ENCODE measurements at places on chromosomes 5 and 9.

DNA sequence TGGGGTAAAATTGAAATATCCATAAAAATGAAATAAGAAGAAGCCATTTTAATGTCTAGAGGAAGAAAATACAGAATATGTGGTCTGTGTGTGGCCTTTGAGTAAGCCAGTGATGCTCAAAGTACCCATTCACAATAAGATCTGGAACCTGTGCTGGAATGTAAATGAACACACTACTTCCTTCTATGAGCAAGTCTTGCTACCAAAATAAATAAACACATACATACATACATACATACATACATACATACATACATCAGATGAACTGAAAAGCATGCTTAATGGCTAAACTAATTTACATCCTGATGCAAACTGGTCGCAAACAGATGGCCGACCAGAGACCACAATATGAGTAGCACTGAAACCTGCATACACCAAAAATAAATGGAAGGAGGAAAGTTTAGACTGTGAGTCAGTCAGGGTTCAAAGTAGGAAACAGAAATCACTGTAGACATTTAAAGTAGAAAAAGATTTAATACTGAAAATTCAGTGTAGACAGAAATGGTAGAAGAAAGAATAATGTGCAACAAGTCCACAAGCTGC lies 317.6 kb downstream of the CAAP1 start:
- no peak for DNase-seq

DNA sequence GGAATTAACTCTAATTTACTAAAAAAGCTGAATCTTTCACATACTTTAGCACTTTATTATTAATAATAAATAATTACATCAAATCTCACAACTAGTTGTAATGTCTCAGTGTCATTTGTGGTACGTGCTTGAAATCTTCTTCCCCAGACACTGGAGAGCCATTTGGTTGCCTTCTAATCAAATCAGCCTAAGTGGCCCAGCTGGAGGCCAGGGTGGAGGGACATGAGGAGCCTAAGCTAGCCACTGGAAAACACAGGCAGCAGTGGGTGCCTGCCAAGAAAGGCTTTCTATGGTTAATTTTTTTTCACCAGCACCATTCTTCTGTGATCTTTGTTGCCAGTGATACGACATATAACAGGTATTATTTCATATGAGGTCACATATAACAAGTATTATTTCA lies 117.0 kb downstream of the ERCC6L2 start:
- no peak for DNase-seq

- DNase-seq = no peak
These were observed 39.7 kb downstream of the TLE1 start for GRCh38 chr9:81649475-81650240.

DNA sequence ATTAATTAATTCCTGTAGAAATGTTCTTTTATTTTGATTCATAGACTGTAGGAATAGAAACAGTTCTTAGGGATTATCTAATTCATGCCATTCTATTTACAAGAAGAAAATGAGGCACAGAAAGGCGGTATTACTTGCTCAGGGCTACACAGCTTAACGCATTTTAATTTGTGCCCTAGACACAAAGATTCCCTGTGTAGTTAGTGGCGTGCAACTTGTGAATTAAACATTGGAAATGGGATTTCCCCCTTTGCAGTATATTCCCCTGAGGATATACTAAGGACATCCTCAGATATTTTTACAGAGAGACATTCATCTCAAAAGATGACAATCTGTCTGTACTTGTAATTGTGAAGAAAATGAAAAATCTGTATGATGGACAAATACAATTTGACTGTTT lies 108.1 kb downstream of the SGCD start:
- DNase-seq = no peak

- DNase-seq = peak; percentile 96
These were observed 77.0 kb downstream of the GALNT10 start for GRCh38 chr5:154267516-154267915.

DNA sequence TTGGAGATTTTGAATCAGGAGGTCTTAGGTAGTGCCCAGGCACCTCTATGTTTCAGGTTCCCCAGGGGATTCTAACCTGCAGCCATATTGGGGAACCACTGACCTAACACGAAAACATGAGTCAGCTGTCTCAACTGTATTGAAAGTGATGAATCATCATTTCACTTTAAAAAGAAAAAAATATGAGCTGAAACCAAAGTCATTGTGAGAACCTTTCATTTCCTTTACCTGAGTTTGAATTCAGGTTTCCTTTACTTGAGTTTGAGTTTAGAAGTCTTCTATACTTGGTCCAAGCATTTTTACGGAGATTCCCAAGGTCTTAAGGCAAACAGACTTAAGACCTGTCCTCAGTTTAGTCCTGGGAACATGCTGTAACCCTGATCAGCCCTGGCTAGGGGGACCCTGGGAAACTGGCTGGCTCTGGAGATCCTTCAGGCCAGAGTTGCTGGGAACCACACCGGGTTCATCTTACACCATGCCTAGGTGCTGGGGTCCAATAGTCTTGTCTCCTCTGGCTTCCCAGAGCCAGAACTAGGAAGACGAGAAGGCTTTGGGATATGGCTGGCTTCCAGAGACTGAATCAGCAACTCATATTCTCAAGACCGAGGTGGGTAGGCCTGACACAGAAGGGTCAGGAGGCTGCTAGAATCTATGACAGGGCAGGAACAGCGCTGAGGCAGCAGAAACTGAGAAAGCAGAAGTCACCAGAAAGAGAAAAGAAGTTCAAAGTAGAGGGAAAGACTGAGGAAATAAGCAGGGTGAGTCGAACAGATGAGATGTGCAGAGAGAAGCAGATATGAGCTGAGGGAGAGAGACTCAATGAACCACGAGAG lies 16.4 kb upstream of the PDCD1LG2 start:
- peak; percentile 87 for DNase-seq

Measured in renal cortical epithelial cell (primary cell).